WERI-Rb-1 (cell line): ENCODE measurements at places on chromosomes 13 and 19.

- DNase-seq: no peak
Observed at GRCh38 chr13:46168341-46168740, 13.6 kb downstream of the LCP1 start.

DNA sequence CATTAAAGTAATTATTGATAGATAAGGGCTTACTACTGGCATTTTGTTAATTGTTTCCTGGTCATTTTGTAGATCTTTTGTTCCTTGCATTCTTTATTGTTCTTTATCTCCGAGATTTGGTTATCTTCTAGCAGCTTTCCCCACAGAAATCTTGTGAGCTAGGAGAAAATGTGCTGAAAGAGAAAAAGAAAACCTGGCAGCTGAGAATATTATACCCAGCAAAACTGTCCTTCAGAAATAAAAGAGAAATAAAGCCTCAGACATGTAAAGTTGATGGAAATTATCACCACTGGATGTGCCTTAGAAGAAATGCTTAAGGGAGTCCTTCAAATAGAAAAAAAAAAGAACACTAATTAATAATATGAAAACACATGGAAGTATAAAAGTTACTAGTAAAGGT lies 464.9 kb upstream of the GPC6 start:
- DNase-seq: no peak

- peak; percentile 30 for DNase-seq
Observed at GRCh38 chr19:30229525-30230174, 142.5 kb upstream of the ZNF536 start.

DNA sequence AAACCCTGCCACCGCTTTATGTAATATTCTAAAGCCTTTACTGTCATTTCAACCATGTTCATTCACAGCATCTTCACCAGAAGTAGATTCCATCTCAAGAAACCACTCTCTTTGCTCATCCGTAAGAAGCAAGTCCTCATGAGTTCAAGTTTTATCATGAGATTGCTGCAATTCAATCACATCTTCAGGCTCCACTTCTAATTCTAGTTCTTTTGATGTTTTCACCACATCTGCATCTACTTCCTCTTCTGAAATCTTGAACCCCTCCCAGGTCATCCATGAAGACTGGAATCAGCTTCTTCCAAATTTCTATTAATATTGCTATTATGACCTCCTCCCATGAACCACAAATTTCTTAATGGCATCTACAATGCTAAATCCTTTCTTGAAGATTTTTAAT lies 83.9 kb downstream of the FOXO1 start:
- DNase-seq: no peak

- DNase-seq: peak; percentile 23
Observed at GRCh38 chr19:37931881-37932655, 25.1 kb downstream of the SIPA1L3 start.

- no peak for DNase-seq
Observed at GRCh38 chr19:42197375-42197817, 20.1 kb downstream of the DEDD2 start.

DNA sequence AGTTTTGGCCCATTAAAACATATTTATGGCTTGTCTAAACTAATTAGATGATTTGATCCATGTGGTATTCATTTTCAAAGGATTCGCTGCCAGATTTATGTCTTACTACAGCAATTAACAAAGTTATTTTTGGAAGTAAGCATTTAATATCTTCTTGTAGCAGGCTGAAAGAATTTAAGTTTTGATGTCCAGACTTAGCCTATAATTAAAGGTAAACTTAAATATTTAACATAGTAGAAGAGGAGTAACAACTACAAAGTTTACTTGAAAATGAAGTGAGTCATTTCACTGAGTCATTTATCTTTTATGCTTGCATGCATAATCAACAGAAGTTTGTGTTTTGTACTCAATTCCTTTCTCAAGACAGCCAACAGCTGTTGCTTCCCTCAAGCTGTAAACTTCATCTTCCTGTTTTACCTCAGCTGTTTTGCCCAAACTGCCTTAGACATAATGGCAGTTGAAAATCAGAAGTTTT lies 58.1 kb downstream of the EDNRB start:
- no peak for DNase-seq

DNA sequence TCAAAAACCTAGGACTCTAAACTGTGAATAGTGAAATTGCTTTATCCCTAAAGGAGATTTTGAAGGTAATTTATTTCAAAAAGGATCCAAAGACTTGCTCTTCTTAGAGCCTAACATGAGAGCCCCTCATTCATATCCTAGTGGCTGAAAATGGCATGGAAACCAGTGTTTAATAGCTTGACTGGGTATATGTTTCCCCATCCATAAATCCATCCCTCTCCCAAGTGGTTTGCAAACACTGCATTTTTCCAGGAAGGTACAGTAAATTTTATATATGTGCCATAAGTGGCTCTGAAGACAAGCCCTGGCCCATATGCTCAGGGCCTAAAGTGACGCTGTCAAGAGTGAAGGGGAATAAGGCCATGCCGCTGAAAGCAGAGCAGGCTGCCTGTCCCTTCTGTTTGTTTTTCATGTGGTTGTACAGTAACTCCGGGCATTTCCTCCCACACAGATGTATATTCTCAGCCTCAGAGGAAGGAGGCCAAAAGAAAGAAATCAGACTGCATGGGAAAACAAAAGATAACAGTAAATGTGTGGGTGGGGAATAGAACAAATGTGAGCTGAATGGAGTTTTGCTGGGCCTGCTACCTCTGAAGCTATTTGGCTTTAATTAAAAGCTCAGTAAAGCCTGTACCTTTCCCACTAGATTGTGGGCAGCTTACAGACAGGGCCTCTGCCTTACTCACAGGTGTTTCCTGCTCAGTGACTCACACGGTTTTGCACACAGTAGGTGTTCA lies 181.9 kb downstream of the PCDH9 start:
- no peak for DNase-seq

DNA sequence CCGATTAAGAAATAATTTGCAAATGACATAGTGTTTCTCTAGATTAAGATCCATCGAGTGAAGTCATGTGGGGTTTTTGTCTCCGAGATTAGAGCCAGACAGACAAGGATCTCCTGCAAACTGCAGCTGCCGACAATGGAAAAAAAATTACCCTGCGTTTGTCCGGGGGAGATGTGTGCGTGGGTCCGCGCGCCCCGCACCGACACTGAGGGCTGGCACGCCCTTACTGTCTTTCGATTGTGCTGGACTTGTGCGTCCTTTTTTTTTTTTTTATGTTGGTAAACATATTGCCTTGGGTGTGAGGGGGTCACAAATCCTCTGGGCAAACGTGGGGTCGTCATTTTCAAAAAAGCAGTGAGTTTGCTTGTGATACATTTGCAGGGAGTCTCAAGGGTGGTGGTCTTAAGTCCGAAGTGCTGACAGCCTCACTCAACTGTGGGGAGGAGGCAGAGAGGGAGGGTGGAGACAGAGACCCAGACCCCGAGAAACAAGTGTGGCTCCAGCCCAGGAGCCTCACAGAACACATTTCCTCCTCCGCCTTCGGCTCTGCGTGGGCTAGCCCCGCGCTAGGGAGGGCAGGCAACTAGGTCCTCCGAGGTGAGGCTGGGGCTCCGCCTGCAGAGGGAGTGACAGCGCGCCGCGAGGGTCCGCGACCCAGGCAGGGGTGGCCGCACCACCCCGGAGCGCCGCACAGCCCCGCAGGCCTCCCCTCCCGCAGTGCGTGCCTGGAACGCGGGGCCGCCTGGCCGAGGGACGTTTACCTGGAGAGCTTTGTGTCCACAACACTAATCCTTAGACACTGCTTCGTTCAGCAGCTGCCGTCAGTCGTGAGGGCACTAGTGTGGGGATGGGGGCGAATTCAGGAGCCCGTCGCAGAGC lies 11.7 kb upstream of the SOX1 start:
- DNase-seq: no peak

- DNase-seq: no peak
Observed at GRCh38 chr13:29909975-29910674, 59.7 kb upstream of the UBL3 start.

- peak; percentile 49 for DNase-seq
Observed at GRCh38 chr19:50046649-50047503, 21.1 kb downstream of the ZNF473 start.

DNA sequence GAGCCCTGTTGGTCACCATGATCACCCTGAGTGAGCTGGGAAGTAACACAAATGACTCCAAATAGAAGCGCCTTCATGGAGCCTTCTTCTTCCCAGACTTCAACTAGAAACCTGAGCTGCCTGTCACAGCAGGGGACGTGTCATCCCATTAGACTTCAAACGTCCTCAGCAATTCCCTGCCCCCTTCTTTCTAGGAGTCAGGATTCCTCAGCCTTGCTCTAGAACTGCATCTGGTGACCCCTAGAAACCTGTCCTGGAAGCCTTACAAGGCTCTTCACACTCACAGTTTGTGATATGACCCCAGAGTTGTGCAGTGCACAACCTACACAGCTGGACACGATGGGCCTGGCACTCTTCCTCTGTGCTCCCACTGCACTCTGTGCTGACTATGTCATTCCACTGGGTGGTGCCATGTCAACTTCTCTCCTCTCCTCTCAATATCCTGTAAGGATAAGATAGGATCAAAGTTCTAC lies 23.6 kb upstream of the TTYH1 start:
- DNase-seq: no peak

- peak; percentile 9 for DNase-seq
Observed at GRCh38 chr13:99393791-99394735, 86.9 kb upstream of the GPR183 start.

GRCh38 chr19:10431254-10431942 lies 11.1 kb downstream of the PDE4A start:
- no peak for DNase-seq

GRCh38 chr19:51607920-51608562 lies 22.2 kb downstream of the SIGLEC5 start:
- peak; percentile 24 for DNase-seq

DNA sequence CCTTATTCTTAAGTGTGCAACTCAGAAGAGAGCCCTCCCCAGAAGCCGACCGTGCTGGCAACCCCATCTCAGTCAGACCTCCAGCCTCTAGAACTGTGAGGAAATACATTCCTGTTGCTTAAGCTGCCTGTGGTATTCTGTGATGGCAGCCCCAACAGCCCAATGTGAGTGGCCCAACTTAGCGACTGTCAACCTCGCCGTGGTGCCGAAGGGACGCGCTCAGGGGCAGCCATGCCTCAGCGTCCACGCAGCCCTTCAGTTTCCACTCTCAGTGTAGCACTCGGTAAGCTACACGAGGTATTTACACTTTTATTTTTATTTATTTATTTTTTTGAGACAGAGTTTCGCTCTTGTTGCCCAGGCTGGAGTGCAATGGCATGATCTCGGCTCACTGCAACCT lies 18.4 kb downstream of the PROZ start:
- no peak for DNase-seq

- DNase-seq: no peak
Observed at GRCh38 chr13:48579165-48579918, 46.5 kb upstream of the RCBTB2 start.

DNA sequence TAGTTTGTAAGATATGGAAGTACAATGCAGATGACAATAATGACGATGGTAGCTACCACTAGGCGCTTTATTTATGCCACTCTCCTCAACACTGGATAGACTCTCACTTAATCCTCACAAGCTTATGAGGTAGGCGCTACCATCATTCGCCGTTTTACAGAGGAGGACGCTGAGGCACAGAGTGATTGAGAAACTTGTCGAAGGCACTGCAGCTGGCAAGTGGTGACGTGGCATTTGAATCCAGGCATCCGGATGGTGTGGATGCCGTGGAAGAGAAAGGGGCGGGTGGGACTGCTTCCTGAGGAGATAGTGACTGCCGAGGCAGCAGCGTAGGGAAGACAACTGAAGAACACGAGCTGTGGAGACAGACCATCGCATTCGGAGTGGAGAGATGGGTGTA lies 1.3 kb upstream of the RPS9 start:
- DNase-seq: no peak

DNA sequence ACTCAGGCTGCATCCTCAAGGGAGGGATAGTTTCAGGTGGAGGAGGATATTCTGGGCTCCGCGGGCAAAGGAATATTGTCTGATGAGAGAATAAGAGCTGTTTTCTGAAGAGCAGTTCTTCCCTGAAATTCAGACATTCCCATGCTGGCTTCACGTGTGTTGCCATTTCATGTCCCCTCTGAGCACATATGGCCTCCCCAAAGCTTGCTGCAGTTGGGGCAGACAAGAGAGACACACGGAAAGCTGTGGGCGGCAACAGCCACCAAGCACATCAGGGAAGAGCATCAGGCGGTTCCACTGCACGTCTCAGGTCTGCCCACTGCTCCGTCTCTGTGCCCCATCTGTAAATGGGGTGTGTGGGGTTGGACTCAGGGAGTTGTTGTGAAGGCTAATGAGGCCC lies 247.5 kb upstream of the TSHZ3 start:
- DNase-seq: no peak

- DNase-seq: no peak
Observed at GRCh38 chr13:99506634-99507033, 5.4 kb downstream of the TM9SF2 start.

GRCh38 chr13:58085274-58085673 lies 453.7 kb downstream of the PCDH17 start:
- no peak for DNase-seq

- no peak for DNase-seq
Observed at GRCh38 chr13:83905641-83906040, 23.4 kb upstream of the SLITRK1 start.

DNA sequence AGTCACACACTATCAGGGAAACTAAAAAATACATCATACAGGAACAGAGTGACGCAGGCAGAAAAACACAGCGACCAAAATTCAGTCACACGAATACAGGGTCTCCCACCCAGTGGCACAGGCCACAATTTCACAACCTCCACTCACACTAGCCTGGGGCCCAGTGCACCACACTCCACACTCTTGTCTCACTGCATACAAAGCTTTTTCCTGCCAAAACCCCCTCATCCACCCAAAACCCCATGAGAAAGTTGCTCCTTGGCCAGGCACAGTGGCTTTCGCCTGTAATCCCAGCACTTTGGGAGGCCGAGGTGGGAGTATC lies 1.2 kb downstream of the S1PR5 start:
- no peak for DNase-seq

DNA sequence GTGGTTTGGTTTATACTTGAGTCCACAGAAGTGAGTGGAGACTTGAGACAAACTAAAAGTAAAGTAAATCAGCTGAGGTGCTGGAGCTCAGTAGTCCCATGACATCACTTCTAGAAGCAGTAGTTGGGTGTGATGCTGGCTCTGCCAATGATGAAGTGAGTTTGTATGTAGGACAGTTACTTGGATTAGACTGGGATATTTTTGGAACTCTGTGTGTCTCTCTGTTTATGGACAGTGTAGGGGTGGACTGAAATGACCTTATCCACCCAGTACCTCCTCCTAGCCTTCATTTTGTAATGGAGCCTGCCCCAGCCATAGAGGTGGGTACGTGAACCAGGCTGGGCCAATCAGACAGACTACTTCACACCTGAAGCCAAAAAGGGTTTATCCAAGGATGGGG lies 52.2 kb downstream of the POLR1D start:
- DNase-seq: no peak

GRCh38 chr13:21060338-21061028 lies 903 bp downstream of the LATS2 start:
- DNase-seq: no peak

GRCh38 chr13:46131705-46132104 lies 26.9 kb upstream of the CPB2 start:
- no peak for DNase-seq
